ENCODE measurements at places on chromosomes 3 and 15.

- DNase-seq, result no peak
Measured at GRCh38 chr3:165434516-165434915, 238.3 kb upstream of the SLITRK3 start.

DNA sequence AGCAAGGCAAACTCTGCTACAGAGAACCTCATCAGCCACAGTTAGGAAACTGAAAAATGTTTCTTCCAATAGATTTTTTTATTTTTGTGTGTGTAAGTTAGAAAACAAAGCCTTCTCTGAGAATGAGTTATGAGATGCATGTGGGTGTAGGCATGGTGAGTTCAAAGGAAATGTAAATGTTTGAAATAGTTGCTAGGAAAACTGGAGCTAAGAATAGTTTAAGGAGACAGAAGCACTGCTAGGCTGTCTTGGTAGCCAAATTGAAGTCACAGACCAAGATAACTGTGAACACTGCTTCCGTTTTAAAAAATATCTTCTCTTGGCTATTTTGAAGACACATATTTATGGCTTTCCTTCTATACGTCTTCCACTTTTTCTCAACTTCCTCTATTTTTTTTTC, 1501.2 kb upstream of the CADM2 start:
- no peak for DNase-seq

- DNase-seq, result no peak
Measured at GRCh38 chr15:52423852-52424251, 104.8 kb downstream of the MYO5A start.

DNA sequence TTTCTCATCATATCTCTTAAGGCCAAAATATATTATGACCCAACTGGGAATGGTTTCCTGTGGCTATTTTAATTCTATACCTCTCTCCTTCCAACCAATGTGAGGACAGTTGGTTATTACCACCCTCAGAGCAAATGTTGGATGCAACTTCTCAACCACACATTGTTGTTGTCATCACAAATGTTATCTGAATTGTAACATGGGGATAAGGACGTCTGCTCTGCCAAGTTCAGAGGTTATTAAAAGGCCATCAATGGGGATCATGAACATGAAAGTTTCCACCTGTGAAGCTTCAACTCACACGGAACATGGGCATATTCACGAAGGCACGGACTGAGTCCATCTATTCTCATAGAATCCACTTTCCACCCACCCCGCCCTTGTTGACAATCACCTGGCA, 46.8 kb downstream of the MB21D2 start:
- DNase-seq, result no peak

- DNase-seq, result no peak
Measured at GRCh38 chr3:122797291-122797690, 2.4 kb downstream of the SLC49A4 start.

- no peak for DNase-seq
Measured at GRCh38 chr3:1661839-1662238, 436.8 kb upstream of the CNTN4 start.

DNA sequence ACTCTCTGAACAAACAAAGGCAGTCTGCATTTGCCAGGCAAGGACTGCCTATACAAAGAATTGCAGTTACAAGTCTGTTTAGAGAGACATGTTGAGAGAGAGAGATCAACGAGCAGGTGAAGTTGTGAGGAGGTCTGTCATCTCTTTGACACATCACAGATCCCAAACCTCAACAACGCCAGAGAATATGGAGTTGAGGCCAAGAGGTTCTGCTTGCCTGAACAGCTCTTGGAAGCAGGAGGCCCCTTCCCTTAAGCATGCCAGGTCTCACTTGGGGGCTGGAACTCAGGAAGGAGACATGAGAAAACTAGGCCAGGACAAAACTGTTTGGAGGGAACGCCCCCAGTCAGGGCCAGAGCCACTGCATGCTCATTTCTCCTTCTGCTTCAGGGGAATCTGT, 22.3 kb upstream of the MUSTN1 start:
- DNase-seq, result no peak

DNA sequence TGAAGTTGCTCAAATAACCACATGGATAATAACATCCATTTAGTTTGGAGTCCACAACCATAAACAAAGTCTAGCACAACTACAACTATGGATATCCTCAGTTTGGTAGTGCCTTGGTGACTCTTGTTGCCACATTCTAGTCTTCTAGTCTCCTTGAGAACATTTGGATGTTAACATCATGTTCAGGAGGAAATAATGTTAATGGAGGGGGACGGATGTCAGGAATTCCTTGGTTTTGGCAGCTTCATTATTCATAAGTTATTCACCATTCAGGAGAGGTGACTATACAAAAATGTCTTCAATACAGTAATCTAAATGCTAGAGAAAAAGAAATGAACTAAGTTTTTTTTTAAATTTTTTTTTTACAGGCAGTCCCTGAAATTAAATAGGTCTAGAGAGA, 26.4 kb upstream of the GABPB1 start:
- DNase-seq, result no peak

GRCh38 chr3:151003029-151003767, 30.7 kb upstream of the CLRN1 start:
- DNase-seq, result no peak

- no peak for DNase-seq
Measured at GRCh38 chr3:135268941-135269532, 474.0 kb downstream of the EPHB1 start.

GRCh38 chr3:98540346-98540745, 8.6 kb downstream of the GPR15 start:
- DNase-seq, result no peak

- DNase-seq, result no peak
Measured at GRCh38 chr3:36957862-36958686, 13.2 kb upstream of the TRANK1 start.

DNA sequence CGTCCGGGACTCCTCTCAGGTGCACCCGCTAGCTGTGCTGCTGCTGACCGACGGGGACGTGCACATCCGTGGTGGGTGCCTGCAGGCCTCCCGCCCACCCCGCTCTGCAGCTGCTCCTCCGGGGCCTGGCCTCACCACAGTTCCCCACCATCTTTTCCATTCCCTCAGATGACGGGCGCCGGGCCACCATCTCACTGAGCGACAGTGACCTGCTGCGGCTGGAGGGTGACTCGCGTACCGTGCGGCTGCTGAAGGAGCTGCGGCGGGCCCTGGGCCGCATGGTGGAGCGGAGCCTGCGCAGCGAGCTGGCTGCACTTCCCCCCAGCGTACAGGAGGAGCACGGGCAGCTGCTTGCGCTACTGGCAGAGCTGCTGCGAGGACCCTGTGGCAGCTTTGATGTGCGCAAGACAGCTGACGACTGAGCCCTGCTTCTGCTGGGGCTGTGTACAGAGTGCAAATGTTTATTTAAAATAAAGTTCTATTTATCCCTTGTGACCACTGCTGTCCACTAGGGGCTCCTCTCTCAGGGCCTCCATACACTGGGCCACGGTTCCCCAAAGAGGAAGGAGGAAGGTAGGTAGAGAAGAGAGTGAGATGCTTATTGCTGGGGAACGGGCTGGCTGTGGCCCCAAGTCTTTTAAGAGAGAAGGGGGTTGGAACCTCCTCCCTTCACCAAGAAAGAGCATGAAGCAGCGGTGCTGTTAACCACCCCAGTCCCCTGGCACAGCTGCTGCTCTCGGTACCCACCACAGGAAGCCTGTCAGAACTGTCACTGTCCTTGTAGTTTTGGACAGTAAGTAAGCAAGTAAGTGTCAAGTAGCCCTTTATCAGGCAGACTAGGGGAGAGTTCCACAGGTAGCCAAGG, 47.0 kb downstream of the DHX30 start:
- no peak for DNase-seq

DNA sequence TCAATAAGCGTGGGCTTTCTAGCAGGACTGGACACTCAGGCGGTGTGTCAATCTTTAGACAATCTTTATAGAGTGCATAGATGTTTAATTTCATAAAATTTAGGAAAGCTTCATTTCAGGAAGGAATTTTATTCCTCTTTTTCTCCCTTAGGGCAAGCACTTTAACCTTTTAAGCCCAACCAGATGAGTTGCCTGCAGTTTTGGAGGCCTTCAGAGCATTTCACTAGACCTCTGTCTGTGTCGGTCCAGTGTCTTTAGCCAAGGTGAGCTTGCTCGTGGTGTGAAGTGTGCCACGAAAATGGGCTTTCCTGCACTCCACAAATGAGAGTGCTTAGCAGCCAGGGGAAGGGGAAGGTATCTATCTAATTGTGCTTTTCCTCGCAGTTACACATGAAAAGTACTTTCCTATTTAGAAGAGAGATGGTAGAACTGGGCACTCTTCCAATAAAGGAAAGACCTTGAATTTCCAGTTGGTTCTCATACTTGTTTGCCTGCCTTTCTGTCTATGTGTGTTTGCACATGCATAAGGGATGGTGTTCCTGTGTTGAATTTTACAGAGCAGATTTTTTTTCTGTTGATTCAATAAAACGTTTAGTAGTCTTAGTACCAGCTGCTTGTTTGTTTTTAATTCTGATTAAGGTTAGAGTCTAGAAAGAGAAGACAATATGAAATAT, 53.6 kb downstream of the FEZF2 start:
- no peak for DNase-seq

- DNase-seq, result no peak
Measured at GRCh38 chr15:48086576-48086975, 34.2 kb upstream of the SLC24A5 start.

DNA sequence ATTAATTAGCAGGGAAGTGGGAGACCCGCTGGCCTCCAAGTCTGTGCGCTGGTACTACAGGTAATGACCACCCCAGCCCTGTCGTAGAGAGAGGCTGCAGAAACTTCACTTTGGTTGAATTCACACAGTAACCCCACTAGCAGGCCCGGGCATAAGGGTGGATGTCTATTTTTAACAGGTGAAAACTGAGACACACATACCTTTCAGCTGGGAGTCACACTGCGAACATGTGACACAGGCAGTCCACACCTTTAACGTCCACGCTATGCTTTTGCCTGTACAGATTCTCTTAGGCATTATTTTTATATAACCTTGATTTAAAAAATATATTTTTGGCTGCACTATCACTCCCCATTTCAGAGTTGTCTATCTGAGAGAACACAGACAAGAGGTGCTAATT, 3.9 kb downstream of the LRRK1 start:
- no peak for DNase-seq

DNA sequence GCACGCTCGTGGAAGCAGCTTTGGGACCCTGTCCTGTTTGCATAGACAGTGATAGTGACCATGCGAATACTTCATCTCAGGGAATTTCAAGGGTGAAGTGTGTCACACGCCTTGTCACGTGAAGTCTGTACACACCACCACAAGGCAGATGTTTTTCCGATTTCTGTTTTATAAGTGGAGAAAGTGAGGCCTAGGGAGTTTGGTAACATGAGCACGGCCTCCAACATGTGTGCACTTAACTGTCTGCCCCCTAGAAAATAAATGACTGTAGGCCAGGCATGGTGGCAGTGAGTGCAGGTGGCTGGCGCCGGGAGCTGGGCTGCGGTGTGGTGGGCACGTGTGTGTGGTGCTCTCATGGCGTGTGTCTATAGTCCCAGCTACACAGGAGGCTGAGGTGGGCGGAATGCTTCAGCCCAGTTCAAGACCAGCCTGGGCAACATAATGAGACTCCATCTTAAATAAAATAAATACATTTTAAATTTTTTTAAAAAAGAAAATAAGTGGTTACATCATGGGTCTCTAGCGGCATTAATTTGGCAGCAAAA, 42.0 kb downstream of the WHAMM start:
- no peak for DNase-seq

- no peak for DNase-seq
Measured at GRCh38 chr15:56886363-56886931, 32.0 kb upstream of the TCF12 start.

GRCh38 chr3:55686426-55687254, 199.5 kb upstream of the WNT5A start:
- DNase-seq, result no peak

- DNase-seq, result no peak
Measured at GRCh38 chr3:77459926-77460325, 420.0 kb downstream of the ROBO2 start.

DNA sequence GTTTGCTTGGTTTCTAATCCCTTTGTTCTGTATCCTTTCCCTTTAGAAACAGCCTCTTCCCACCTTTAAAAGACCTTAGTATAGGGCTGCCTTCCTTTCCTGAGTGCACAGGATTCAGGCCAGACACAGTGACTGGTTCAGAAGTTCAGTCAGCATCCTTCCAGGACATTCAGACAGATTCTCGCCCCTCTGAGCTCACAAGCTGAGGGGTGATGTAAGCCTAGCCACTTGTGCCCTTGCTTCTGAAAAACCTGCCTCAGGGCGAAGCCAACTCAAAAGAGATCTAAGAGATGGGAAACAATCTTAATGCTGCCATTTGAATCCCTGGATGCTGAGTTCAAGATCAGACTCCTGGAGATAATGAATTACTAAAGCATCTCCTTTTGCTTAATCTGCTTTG, 6.7 kb upstream of the NSMCE3 start:
- DNase-seq, result no peak

GRCh38 chr3:732326-732928, 360.4 kb upstream of the CNTN6 start:
- DNase-seq, result no peak

- no peak for DNase-seq
Measured at GRCh38 chr3:48367201-48367600, 4.8 kb upstream of the FBXW12 start.

All from frontal cortex (tissue), 4 donors.